Esophagus squamous epithelium (tissue), 5 donors: ENCODE measurements at places on chromosomes 5 and 9.

DNA sequence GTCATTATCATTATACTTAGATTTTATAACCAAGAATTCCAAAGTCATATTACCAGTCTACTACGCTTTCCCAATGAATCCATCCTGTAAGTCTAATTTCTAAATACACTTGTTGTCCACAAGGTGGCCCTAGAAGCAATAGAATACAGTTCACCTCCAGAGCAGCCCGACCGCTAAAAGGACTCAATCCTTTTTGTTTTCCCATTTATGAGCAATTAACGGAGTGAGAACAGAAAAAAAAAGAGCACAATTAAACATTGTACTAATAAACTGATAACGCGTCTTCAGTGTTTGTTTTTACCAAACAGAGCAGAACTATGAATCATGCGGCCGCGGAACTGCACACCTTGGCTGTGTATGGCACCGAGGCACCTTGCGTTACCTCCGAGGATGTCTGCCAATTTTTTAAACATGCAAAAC is 160.7 kb upstream of the DAPK1 start:
- DNase-seq = no peak

GRCh38 chr9:97527626-97528528 is 26.4 kb downstream of the TMOD1 start:
- no peak for DNase-seq

- no peak for DNase-seq
Observed at GRCh38 chr5:126471875-126472537, 48.8 kb downstream of the GRAMD2B start.

- no peak for DNase-seq
Observed at GRCh38 chr9:70421272-70422180, 7.1 kb upstream of the KLF9 start.

DNA sequence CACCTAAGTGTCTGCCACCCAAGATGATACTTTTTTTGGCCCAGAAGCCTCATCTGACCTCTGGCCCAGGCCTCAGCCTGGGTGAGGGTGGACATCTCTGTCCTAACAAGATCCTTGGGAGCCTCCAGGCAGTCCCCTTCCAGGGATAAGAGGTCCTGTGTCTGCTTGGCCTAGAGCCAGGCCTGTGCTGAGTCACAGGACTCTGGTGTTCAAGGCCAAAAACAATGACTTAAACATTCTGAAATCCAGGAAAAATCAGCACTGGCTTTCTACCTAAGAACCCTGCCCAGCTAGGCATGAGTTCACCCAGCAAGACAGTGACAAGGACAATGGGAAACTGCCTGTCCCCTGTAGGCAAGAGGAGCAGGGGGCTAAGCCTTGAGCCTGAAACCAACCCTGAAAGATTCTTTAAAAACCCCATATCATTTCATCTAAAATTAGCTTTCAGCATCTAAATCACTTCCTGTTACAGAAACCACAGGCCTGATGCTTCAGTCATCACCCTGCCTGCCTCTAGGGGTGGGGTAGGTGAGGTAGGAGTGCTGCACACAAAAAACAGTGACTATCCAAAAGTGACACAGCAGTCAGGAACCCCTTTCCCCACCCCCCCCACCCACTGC is 29.9 kb downstream of the CSF2 start:
- no peak for DNase-seq

DNA sequence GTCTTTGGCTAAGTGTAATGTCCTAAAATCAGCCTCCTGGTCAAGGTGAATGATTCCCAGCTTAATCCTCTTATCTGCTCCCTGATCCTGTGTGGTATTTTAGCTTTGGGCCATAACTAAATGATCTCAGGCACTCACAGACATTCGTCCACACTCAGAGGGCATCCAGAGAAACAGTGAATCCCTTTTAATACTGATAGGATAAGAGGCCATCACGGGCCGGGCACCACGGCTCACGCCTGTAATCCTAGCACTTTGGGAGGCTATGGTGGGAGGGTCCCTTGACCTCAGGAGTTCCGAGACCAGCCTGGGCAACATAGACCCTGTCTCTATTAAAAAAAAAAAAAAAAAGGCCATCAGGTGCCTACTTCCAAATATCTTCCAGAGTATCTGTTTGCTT is 6.3 kb downstream of the PDCL start:
- DNase-seq = no peak

GRCh38 chr5:38362713-38363112 is 104.4 kb downstream of the EGFLAM start:
- DNase-seq = no peak

DNA sequence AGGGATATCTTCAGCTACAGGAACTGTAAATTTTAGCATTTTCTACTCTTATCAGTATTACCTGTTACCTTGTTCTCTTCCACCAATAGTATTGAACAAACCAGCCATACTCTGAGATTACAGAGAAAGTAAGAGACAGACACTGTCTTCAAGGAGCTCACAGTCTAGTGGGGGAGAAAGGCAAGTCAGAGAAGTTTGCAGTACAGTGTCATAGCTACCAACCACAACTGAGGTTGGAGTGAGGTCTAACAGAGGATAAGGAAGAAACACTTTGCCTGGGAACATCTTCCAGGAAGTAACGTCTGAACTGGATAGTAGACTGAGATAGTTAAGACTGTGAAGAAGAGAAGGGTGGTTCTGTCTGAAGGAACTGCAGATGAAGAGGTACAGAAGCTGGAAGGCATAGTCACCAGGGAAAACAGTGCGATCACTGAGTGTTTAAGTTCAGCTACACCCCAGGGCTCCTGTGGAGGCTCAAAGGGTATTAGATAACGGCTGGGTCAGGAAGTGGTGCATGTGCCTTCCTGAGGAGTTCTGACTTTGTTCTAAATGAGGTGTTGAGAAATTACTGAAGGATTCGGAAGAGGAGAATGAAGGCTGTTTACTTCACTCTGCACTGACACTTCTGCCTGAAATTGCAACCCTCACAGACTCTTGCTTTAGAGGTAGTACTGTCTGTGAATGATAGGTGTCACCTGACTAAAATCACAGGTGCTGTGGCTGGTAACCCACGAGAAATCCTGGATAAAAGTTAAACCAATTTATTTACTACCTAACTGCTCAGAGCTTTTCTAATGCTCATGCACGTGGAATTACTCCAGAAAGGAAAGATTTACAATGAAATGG is 841.6 kb downstream of the MAT2B start:
- no peak for DNase-seq

DNA sequence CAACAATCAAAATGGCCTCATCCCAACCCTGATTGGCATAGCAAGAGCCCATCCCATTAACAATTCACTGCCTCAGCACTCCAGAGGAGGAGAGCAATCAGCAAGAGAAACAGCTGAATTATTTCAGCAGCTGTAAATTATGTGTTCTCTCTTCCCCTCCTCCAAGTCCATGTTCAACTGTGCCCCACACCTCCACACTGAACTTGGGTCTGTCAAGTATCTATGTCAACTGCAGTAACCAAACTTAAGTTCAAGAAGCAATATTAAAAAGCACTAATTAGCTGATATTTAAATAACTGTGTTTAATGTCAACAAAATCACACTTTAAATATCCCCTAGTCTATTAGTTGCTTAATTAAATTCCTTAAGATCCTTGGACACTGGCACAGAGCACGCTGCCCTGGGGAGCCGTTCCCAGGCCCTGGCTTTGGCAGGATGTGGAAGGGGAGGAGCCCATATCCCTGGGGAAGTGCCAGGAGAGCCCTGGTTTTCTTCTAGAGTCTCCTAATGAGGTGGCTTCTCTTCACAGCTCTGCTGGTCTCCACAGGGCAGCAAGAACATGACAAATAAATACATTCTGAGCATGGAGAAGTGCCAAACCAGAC is 50.6 kb downstream of the SIL1 start:
- no peak for DNase-seq

DNA sequence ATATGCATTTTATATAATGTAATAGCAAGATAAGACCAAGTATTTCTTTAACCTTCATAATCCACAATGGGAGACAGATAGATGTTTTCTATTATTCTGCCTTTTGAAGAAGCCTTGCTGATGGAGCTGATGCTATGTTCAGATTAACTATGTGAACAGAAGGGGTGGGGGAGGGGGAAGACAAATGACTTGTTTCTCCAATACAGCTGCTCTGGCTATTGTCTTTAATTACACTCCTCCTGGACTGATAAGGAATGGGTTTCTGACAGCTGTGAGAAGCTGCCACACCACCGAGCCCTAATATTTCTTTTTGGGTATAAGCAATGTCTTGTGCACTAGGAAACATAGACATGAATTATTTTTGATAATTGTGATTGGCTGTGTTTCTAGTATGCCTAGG is 62.0 kb downstream of the CAVIN4 start:
- no peak for DNase-seq
